ENCODE measurements at places on chromosomes 1 and 21.

GRCh38 chr1:86224651-86225310 is 68.2 kb upstream of the COL24A1 start:
- DNase-seq, result no peak

- DNase-seq, result no peak
Measured at GRCh38 chr1:192749349-192749748, 59.5 kb upstream of the RGS2 start.

DNA sequence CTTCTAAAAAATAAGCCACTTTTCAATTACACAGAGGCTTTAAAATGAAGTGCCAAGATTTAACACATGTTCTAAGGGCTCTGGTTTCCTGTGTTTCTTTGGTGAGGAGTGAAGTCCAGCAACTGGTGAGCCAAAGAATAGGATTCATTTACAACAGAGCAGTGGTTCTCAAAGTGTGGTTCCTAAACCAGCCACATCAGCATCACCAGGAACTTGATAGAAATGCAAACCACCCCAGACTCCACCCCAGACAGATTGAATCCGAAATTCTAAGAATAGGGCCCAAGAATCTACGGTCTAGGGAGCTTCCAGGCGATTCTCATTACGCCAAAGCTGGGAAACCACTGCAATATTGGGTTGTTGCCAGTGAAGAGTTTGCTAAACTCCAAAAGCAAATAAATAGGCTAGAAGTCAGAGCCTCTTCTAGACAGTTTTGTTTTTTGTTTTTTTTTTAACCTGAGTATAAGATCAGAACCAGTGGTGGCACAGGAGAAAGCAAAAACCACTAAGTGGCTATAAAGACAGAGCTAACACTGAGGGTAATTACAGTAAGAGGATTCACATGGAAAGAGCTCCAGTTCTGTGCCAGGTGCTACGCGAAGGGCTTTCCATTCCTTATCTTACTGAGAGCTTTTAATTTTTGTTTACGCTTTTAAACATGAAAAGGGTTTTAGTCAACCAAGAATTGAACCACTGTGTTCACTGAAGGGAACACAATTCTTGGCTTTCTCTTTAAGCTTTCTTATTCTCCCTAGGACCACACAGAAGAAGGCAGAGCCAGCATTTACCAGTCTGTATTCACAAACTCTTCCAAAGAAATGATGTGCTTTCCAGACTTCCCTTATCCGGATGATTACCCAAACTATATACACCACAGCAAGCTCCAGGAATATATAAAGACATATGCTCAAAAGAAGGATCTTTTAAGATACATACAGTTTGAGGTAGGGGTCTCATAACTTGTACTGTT is 42.4 kb upstream of the FMO2 start:
- no peak for DNase-seq

- no peak for DNase-seq
Measured at GRCh38 chr1:244965185-244966030, 101.1 kb upstream of the HNRNPU start.

DNA sequence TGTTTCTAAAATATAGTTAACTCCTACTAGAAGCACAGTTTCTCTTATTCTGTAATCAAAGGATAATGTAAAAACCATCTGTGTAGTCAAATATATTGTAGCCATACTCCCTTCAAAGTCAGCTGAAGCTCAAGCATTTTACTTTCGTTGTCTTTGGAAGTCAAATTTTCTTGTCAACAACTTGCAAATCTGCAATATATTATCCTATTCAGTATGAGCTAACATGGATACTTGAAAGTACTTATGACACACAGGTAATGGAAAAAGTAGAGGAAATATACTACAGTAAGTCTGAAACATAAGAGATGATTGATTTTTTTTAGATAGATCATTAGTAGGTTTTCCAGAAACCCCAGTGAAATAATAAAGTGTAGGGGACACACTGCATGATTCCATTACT is 121.5 kb downstream of the COL24A1 start:
- DNase-seq, result no peak

GRCh38 chr1:4701276-4701675 is 46.9 kb downstream of the AJAP1 start:
- no peak for DNase-seq

DNA sequence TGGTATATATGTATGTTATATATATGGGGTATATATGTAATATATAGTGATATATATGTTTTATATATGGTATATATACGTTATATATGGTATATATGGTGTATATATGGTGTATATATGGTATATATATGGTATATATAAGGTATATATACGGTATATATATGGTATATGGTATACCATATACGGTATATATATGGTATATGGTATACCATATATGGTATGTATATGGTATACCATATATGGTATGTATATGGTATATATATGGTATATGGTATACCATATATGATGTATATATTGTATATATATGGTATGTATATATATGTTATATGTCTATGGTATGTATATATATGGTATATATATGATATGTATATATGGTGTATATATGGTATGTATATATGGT is 447.7 kb upstream of the USP24 start:
- DNase-seq, result no peak

GRCh38 chr1:212437179-212437798 is 4.6 kb downstream of the NENF start:
- DNase-seq, result no peak

- DNase-seq, result no peak
Measured at GRCh38 chr1:1665815-1666251, 7.0 kb upstream of the CDK11B start.

- no peak for DNase-seq
Measured at GRCh38 chr21:32467291-32467690, 54.8 kb downstream of the EVA1C start.

DNA sequence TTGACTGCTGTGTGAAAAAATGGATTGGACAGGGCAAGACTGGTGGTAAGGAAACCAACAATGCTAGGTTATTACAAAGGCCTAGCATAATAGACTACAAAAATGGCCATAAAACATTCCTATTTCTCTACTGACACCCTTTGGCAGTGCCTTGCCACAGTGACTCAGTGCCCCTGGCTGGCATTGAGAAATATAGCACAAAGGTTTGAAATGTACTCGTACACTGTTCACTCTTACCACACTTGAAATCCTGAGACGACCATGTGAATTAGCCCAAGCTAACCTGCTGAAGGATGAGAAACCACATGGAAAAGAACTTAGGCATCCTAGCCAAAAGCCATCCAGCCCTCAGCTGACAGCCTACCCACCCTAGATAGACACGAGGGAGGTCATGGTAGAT is 149.8 kb upstream of the PALMD start:
- DNase-seq, result no peak

DNA sequence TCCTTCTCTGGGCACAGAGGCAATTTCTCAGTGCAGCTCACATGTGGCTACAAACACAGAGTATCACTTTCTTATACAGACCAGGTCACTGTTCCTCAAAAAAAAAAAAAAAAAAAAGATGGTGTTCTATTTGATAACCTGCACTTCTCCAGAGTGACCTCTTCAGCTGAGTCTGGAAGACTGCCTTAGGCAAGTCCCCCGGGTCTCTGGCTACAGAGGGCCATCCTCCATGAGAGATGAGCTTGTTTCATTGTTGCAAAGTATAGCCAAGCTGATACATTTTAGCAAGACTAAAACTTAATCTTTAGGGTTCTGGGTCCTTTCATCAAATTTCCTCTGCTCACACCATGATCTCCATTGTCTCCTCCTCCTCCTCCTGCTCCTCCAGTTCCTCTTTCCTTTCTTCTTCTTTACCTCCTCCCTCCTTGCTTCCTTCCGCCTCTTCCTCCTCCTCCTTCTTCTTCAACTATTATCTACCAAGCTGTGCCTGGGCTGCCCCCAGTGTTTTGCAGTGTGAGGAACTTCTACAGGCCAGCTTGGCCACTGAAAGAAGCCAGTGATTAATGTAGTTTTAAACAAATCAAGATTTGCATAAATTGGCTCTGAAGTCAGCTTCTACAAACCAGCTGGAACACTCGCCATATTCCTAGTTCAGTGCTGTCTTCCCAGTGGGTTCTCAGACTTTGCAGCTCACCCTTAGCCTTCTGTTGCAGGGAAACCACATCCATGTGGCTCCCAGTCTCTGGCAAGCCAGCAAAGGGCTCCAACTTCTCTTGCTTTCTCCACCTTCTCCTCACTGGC is 139.4 kb downstream of the RUNX1 start:
- DNase-seq, result no peak

DNA sequence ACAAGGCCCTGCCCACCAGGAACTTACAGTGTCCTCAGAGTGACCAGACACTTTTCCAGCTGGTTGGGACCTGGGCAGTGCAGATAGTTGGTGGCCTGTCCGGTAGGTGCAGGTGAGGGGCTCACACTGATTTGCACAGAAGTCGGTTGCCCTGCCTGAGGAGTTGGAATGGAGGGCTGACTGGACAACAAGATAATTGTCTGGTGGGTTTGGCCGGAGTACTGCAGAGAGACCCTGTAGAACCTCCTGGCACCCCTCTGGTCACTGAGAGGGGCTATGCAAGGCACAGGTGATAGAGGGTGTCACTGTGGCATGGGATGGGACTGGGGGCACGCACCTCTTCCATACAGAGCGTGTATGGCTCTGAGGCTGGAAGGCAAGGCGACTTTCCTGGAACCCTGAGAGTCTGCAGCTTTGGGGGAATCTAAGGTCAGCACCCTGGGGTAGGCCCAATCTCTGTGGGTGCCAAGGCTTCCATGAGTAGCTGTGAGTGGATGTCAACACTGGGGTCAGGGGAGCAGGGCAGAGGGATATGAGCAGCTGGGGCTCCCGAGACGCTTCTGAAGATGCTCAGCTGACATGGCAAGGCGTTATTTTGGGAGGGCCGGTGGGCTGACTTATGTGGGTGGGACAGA is 7.6 kb upstream of the PLA2G2D start:
- no peak for DNase-seq

DNA sequence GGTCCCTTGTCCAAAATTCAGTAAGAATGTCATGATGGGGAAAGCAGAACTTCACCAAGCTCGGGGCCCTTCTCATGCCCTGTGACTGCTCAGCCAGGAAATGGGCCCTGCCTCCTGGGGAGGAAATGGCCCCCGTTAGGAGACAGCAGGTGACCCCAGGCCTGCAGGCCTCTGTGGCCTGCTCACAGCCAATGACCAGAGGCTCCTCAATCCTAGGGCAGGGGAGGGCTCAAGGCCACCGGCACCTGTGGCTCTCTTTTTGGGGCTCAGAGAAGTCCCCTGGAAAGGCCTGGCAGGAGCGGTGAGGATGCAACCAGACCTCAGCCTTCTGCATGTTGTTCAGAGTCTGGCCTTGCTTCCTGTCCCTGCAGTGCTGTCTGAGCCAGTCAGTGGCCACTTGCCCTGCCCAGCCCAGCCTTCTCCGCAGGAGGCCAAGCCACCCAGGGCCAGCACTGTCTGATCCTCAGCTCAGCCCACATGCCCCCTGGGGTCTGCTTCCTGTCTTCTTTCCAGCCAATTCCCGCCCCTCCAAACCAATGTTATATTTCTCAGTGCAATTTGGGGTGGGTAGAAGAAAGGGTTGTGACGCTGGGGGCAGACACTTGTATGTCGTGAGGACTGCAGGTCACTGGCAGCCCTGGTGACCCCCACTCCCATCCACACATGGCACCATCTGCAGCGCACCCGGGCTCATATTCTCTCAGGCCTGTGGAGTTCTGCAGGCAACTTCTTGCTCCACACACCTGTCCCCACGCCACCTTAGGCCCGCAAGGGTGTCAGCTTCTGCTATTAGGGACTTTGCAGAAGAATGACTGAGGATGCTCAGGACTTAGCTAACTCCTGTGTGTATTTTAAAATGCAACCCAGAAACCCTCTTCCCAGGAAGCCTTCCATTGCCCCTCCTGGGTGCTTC is 83.6 kb downstream of the ITPKB start:
- DNase-seq, result no peak

DNA sequence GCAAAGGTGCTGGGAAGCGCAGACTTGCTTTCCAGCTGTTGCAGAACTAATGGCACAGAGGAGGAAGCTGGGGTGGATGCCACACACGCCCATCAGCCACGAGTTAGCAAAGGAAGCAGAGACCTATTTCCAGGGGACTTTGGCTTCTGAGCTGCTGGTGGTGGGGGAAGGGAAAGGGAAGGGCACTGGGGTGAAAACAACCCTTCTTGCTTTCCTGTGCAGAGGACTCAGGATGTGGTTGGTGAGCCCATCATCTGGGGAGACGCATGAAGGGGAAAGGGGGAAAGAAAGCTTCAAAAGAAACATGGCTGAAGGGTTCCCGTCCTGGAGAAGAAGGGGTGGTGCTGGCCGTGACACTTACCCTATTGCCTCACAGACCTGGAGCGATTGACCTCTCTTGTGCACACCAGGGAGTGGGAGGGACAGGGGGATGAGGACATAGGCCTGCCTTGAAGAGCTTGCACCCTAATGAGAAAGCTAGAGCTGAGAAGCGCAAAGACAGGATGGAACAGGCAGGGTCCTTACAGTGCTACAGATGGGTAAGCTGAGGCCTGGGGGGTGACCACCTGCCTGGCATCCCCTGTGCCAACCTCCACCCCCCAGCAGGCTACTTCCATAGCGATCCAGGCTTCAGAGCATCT is 140.8 kb upstream of the RAB4A start:
- no peak for DNase-seq

DNA sequence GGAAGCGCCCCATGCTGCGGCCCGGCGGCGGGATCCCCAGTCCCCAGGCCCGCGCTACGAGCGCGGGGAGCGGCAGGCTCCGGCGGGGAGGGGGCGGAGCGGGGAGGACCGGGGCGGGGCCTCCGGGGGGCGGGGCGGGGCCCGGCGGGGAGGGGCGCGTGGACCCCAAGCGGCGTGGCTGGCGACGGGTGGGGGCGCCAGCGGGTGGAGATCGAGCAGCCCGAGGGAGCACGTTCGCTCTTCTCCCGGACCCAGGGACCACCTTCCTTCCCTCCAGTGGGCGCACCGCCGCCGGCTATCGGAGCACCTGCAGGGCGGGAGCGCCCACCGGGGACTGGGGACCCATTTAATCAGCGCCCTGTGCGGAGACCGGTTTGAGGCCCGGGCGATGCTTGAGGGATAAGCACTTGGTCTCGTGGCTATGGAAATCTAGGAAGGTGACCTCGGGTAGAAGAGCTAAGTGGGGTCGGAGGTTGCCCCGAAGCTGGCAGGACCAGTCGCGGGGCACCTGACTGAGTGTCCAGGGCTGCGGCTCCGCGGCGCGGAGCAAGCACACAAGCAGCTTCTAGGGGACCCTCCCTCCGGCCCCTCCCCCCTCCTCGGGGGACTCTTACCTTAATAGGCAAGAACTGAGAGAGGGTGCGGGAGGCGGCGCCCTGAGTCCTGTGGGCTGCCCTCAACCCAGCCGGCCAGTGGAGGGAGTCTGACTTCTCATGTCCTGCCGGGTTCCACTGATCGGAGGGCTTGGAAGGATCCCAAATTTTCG is at the start of gene TSPAN2:
TSS of gene TSPAN2 (minus strand) at position 84 of the 766 bp plus-strand sequence. CDS start at position 13, 71 bp downstream.
- peak; percentile 36 for DNase-seq

GRCh38 chr1:175208773-175209492 is 16.4 kb upstream of the KIAA0040 start:
- peak; percentile 28 for DNase-seq

GRCh38 chr21:28943631-28944030 is 49.0 kb downstream of the LTN1 start:
- DNase-seq, result no peak

DNA sequence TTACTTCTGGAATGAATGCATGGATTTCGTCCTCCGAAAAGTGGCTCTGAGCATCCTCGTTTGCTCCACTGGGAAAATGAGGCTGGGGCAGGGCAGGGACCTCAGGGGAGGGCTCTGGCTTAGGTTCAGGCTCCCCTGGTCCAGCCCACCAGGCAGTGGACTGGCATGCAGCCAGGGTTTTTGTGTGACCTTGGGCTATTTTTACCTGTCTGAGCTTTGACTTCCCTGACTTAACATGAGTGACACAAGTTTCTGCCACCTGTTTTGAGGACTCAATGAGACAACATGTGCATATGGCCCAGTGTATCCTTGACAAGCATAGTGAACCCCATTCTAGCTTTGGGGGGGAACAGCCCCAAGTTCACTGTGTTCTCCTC is 32.6 kb upstream of the EDN2 start:
- DNase-seq, result no peak

GRCh38 chr1:115329965-115330364 is 8.1 kb downstream of the NGF start:
- no peak for DNase-seq

All from central memory CD8-positive, alpha-beta T cell (primary cell).